ENCODE measurements at places on chromosomes 4 and X.

DNA sequence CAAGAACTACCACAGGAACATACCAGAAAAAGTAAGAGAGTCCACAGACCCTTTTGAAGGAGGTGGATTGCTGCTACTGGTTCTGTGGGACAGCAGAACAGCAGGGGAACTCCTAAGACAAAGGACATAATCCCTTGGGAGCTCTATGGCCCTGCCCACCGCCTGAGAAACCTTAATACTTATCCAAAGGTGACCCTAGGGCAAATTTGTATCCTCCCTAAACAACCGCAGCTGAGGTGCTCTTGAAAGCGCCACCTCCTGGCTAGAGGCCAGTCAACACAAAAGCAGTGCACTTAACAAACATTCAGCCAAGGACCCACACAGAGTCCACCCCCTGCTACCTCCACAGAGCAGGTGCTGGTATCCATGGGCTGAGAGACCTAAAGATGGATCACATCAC, 136.8 kb downstream of the ADAM29 start:
- no peak for DNase-seq

DNA sequence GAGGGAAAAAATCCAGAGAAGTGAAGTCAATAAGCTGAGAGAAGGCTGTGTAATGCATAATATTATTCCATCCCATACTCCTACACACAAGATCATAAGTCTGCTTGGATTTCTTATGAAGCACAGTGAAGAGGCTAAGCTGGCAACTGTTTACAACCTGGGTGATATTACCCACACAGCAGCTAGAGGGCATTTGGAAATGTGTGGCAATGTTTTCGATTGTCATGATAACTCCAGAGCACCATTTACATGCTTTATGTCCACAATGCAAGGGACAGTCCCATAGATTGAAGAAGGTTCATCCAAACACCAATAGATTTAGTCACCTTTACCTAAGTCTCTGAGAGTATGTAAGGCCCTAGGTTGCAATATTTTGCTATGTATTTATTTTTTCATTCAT, 412.2 kb downstream of the PPP3CA start:
- no peak for DNase-seq

DNA sequence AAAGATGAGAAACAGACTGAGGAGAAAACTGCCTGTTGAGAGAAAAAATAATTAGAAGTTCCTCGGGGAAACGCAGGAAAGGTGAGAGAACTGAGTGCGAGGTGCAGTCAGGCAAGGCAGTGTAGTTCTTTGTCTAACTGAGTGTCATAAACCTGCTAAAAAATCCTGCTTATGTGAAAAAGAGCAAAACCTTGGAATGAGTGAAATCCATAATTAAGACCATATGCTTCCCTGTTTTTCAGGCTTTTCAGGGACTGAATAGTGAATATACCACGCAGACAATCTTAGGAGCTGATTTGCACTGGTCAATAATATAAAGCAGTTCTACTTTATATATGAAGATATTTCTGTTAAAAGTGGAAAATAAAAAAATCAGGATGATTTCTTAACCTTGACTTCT, 104.9 kb downstream of the RASGEF1B start:
- no peak for DNase-seq

DNA sequence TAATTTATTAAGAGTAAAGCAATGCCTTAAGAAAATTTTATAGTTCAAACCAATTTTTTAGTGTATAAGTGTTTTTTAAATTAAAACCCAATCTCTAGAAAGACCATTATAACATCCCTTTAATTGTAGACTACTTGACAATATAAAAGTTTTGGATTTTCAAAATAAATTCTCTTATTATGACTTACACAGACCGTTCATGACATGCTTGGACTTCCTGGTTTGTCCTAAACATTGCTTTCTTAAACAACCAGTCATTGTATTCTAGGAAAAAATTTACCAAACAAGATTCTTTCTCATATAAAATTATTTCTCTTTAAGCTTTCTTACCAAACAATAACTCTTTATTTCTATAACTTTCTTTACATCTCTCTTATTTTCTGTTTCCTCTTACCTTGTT, 49.0 kb upstream of the CXorf51A start:
- no peak for DNase-seq
